ENCODE measurements at places on chromosomes 11 and 22.

GRCh38 chr22:31139866-31140716 lies at the start of gene PLA2G3:
TSS of gene PLA2G3 (minus strand) at chr22:31140508. CDS start at chr22:31140354, 154 bp downstream.
- DNase-seq: no peak

DNA sequence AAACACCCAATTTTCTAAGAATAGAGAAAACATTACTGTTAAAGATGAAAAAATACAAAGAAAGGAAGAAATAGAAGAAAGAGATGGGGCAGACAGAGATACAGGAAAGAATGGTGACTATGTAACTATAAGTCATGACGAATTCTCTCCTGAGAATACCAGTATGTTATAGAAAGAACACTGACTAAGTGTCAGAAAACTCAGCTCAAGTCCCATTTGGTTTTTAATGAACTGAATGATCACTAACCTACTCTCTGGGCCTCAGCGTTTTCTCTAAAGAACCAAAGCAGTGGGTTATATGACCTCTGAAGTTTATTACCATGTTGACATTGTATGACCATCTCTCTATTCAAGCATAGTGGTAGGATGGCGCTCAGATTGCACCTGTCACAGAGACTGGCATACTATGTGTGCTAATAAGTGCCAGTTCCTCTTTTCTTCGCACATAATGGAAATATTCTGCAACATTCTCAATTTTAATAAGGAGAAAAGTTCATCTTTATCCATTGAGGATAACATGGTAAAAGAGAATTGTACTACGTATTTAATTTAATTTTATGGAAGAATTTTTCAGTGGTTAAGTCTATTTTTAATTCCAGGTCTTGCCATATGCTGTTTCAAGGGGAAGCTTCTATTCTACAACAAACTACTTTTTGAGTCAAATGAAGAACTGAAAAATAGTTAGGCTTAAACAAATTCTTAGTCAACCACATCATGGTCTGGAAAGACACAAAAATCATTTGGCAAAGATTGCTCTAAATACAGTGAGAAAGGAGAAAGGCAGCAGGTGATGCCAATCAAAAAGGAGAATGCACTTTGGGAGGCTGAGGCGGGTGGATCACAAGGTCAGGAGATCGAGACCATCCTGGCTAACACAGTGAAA lies 25.0 kb upstream of the EED start:
- DNase-seq: no peak

DNA sequence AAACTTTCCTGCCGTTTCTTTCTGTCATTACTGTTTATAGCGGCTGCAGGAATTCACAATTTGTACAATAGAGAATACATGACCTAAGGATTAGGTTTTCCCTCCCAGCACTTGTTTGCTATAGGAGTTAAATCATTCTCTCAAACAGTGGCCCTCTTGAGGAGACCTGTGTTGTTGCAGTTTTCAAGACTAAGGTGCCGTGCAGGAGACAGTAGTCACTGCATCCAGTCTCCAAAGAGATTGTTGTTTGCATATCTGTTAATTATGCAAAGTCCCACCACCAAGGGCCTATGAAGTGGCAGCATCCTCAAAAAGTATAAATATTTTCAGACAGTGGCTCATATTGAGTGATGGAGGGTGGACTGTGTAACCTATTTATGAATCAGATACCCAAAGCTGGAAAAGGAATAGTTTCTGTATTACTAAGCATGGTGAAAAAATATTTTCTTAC lies 2.3 kb downstream of the PRSS23 start:
- no peak for DNase-seq

DNA sequence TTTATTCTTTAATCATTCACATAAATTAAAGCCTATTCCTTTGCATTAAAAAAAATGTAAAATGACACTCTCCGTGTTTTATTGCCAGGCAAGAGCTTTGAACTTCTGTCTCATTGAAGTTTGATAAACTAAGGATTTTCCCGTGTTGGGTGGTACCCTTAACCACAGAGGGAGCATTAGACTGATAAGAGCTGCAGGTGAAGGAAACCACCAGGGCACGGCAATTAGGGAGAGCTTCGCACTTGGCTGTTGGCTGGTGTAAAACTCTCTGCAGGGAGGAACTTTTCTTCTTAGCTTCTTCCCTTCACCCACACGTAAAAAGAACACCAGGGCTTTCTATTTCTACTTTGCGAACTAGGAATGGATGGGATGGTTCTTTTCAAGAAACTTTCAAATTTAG lies 47.0 kb downstream of the CSTPP1 start:
- no peak for DNase-seq

- no peak for DNase-seq
These were observed 56.5 kb upstream of the AMPD3 start for GRCh38 chr11:10398525-10398924.

GRCh38 chr11:78354408-78355308 lies 63.0 kb downstream of the GAB2 start:
- DNase-seq: peak; percentile 51

GRCh38 chr11:95373241-95373640 lies 142.2 kb upstream of the SESN3 start:
- DNase-seq: no peak

DNA sequence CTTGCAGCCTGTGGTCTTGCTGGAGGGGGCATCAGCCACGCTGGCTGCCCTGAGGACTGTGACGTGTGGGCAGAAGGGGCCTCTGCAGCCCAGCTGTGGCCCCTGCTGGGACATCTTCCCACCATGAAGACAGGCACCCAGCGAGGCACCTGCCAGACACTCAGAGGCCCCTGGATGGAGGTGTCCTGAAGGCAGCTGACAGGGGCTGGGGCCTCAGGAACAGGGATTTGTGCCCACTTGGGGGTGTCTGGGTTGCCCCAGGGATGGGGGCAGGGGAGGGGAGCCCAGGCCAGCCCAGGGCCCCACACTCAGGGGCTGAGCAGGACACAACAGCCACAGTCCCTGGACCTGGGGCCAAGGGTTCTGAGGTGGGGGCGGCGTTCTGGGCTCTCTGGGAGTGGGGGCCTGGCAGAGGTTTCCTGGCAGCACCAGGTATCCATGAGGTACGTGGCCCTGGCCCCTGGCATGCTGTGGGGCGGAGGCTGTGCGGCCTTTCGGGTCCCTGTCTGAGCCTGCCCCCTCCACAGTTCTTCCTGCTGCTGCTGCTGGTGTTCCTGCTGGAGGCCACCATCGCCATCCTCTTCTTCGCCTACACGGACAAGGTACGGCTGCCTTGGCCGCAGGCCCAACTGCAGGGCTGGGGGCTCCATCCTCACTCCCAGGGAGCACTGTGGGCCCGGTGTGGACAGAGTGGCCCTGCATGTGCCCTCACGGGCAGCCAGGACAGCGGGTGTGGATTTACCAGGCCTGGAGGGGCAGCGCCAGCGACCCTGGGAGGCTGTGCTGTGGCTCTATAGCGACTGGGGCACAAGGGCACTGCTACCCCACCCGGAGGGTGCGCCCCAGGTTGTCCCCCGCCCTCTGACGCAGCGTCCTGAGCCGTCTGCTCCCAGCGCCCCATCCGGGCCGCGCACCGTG lies 21.5 kb downstream of the TSPAN4 start:
- DNase-seq: no peak

DNA sequence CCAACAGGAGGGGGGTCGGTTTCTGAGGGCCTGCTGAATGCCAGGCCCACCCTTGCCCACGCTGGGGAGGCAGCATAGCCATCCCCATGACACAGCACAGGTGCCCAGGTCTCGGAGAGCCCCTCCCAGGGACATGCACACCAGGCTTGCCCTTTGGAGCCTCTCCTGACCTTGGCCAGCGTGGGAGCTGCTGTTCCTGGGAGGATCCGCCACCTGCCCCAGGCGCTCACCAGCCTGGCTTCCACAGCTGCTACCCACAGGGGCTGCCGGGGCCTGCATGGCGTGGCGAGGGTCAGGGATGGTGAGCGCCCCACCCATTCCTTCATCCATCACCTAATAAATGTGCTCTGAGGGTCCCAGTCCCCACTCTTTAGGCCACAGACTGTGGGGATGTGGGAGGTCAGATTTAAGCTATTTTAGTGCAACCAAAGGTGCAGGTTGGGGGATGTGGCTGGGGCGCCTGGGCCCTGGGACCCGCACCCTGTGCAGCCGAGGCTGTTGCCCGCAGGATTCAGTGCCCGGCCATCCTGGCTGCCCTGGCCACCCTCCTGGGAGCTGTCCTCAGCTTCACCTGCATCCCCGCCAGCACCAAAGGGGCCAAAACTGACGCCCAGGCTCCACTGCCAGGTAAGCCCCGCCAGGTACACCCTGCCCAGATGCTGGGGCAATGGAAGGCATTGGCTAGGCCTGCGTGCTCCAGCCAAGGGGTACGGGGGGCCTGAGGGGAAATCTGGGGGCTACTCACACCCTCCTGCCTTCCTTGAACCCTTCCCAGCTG lies 12.9 kb downstream of the PHLDA2 start:
- DNase-seq: no peak

GRCh38 chr11:46845440-46845739 lies 690 bp downstream of the CKAP5 start:
- DNase-seq: no peak
